Stimulated activated naive CD8-positive, alpha-beta T cell treated with anti-CD3 and anti-CD28 coated beads, Interleukin-15, Interleukin-2, amounts not matched to agents 100 U/mL and 50 U/mL, for 24 hours (primary cell): ENCODE measurements at places on chromosomes 2 and 18.

- no peak for DNase-seq
These were observed 97.5 kb upstream of the LDLRAD4 start for GRCh38 chr18:13120983-13121441.

DNA sequence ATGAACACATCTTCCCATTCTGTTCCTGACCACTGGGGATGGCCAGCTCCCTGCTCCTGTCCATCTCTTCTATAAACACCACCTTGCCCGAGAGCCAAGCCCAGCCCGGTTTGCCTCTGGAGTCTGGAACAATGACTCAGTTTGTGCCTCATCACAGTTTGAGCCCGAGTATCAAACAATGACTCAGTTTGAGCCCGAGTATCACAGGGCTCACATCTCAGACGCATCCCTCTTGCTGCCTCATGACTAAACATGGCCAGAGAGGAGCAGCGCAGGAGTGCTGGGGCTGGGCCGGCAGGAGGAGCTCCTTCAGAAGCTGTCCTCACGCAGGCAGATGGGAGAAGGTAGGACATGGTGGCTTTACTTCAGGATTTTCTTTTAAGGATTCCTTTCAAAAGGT, 68.7 kb downstream of the PXDN start:
- DNase-seq = no peak

- DNase-seq = peak; percentile 82
These were observed 25.4 kb downstream of the POLR1A start for GRCh38 chr2:86079981-86080911.

DNA sequence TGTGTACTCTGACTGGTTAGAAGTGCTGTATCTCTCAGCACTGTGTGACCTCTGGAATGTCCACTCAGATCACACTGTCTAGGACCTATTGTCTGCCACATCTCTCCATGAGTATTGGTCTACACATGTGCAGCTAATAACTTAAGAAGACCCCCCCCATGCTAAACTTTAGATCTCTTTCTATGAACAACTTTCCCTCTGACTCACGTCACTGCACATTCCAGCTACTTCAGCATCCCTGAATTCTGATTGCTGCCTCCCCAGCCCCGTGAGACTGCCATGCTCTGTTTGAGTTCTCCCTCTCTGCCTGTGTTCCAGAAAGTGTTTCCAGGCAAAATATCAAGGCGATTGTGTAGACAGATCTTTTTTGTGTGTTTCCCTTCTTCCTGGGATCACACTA, 41.8 kb downstream of the RAPGEF4 start:
- no peak for DNase-seq

GRCh38 chr2:104312684-104313083, 541.2 kb upstream of the POU3F3 start:
- DNase-seq = no peak

DNA sequence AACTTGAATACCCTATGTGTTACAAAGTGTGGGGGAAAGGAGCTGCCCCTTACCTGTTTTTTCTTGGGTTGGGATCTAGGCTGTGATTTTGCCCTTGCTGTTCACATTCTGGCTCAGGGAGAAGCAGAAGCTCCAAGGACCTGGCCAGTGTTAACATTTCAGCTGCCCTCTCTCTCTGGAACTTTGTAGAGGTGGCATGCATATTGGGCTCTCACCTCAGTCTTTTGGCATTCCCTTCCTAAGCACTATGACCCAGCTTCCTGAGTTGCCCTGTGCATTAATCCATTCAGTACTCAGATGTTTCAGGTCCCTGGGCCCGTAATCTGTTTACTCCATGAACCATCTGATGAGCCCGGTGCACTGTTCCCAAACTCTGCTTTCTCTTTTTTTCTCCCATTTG, 12.1 kb downstream of the LCLAT1 start:
- no peak for DNase-seq

DNA sequence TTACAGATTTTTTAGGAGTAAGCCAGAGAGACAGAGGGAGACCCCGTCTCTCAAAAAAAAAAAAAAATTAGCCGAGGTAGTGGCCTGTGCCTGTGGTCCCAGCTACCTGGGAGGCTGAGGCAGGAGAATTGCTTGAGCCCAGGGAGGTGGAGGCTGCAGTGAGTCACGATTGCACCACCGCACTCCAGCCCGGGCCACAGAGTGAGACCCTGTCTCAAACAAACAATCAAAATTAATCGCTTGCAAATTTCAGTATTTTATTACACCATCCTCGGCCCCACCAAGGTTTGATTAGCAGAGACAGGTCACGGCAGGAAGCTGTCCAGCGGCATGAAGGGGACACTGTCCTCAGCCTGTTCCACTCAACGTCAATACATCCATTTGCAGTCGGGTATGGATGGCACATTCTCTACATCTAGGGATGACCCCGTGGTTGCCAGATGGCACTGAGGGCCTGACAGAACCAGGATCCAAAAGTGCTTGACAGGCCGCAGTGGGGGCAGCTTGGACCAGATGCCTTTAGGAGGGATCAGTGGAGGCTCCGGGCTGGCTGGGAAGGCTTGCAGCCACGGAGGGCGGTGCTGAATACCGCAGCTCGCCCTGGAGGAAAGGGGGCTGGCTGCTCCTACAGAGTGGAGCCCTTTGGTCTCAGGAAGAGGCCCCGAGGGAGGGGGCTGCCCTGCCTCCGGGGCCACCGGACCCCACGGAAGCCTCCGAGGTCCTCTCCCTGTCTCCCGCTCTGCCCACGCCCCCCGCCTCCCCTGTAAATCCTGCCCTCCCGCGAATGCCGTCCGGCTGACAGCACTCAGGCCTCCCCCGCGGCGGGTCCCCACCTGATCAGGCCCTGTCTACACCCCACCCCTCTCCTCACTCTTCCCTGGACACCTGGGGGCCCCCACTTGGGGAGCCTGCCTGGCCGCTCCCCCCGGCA, 13.1 kb downstream of the ASPRV1 start:
- DNase-seq = no peak

DNA sequence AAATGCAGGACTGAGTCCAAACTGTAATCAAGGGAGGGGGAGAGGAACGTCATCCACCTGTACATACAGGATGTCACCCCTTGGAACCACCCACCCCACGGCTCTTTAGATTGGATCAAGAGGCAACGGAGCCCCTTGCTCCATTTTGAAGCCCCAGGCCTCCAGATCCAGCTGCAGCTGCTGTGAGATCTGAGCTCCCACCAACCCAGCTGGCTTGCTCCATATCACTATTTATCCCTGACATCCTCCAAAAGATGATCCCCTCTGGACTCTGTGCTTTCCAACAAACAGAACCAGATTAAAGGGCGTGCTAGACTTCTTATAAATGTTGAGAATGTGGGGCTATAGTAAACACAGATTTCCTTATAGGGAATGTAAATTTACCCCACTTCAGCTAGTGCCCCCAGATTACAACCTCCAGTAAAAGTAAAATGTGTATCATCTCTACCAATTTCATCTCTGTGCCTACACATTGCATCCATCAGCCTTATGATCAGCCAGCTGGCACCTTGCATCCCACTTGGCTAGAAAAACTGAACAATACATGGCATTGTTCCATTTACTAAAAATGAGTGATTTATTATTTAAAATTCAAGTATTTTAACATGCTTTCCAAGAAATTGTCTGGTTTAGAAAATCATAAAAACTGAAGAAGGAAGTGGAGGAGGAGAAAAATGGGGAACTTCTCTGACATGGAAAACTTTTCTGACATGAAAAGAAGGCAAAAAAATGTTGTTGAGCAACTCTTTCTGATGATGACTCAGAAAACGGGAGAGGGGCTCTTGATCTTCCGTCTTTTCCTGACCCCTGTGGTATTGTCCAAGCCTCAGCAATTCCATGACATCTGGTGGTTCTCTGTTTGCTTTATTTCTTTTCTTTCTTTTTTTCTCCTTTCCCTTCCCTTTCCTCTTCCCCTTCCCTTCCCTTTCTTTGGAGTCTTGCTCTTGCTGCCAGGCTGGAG, 262.6 kb upstream of the THUMPD2 start:
- DNase-seq = no peak
